Activated naive CD4-positive, alpha-beta T cell (primary cell): ENCODE measurements at places on chromosomes 5 and 9.
A peak's percentile ranks its signal among the peaks of the same experiment; 100 is the strongest.

GRCh38 chr5:119397518-119398380, 41.9 kb downstream of the TNFAIP8 start:
- no peak for DNase-seq

DNA sequence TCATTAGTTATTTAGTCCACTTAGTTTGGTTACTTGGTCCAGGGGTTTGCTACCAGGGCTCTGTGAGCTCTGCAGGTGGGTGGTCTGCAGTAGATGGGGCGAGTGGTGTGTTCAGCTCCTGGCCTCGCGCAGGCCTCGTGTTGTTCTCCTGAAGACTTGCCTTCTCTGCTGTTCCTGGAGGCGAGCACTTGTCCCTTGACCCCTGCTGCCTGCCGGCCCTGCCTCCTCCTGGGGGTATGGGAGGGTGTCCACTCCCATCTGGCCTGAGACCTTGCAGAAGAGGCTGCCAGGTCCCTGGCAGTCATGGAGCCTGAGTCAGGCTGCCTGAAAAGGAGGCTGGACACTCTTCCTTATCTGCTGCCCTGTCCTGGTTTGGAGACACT, 137.0 kb downstream of the CACNA1B start:
- DNase-seq: no peak

DNA sequence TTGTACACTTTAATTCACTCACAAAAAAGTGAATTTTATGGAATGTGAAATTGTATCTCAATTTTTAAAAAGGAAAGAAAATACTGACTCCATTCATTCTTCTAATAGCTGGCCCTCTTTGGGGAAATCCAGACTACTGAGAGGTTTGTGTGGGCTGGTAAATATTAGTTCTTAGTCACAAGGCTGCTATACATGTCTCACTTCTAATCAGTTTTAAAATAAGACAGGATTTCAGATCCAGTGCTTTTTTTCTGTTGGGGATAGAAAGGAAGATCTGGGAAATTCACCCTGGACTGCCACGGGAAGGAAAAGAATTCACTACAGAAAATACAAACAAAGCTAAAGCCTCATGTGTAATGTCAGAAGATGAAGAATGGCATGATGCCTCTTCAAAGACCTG, 32.7 kb upstream of the ADAMTSL1 start:
- no peak for DNase-seq

- no peak for DNase-seq
Measured at GRCh38 chr9:6987381-6987780, 229.6 kb downstream of the KDM4C start.

DNA sequence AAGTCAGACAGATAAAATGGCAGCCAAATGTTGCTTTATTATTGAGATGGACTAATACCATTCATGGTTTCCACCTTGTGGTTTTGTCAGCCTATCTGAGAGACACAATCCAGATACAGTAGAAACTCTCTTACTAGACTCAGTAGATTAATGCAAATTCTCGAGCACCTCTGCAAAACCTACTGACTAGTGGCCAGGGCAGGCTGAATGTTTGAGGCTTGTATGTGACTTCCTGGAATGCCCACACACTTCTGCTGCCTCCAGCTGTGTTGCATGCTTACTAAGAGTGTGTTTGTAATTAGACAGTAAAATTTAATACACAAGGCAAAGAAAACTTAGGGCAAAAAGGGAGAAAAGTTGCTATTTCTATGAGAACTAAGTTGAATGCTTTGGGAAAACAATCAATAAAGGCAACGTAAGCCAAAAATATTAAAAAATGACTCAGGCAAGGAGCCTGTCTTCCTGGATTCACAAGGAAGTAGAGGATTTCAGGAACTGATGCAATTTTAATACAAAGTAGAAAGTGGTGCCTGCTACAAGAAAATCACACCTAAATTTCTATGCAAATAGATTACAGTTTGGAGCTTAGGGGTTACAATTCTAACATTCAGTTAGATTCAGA, 30.2 kb upstream of the CCNG1 start:
- DNase-seq: no peak

DNA sequence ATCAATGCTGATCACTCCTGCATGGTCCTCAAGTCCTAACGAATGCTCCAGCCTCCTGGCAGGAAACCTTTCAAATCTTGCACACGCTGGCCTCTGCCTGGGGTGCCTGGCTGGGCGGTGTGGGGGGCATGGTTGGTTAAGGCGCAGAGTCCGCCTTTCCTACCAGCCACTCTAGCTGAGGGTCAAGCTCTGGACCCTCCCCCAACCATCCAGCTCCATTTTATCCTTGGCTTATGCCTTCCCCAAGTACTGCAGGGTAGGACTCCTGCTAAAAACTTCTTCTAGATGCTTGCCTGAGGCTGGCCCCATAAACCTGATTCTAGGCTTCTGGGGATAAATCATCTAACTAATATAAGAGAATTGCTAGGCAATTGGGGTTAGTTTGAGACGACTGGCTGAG, 808 bp upstream of the MVB12B start:
- no peak for DNase-seq

- DNase-seq: no peak
Measured at GRCh38 chr5:109877670-109878045, 187.9 kb downstream of the MAN2A1 start.

DNA sequence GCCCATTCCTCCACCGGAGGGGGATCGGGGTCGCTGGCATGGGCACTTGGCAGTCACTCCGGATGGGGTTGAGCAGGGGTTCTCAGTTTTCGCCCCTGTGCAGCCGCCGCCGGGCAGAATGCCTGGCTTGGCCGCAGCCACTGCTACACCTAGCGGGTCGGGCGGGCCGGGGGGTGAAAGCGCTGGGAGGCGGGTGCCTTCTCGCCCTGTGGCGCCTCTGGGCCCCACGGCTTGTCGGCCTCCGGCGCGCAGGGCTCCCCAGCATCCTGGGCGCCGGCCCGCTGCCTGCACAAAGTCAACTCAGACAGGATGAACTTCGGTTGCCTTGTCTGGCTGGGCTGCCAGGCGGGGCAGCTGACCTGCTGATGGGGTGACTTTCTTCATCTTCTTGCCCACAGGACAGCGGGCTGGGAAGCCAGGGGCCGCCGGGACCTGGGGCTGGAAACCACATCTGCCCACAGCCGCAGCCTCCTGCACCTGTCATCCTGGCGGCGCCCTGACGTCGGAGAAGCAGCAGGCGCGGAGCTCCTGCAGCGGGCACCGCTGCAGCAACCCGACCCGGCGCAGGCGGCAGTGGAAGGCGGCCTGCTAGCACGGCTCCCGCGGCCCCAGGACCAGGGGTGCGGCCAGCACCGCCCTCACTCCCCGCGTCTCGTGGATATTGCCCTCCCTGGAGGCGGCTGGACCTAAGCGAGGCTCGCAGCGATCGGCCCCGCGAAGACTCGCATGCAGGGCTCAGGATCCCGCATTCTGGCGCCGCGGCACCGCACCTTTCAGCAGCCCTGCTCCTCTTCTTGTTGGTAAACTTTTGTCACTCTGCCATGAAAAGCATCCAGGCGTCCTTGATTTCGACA, 1.3 kb upstream of the ANKRD18A start:
- DNase-seq: peak; percentile 49

DNA sequence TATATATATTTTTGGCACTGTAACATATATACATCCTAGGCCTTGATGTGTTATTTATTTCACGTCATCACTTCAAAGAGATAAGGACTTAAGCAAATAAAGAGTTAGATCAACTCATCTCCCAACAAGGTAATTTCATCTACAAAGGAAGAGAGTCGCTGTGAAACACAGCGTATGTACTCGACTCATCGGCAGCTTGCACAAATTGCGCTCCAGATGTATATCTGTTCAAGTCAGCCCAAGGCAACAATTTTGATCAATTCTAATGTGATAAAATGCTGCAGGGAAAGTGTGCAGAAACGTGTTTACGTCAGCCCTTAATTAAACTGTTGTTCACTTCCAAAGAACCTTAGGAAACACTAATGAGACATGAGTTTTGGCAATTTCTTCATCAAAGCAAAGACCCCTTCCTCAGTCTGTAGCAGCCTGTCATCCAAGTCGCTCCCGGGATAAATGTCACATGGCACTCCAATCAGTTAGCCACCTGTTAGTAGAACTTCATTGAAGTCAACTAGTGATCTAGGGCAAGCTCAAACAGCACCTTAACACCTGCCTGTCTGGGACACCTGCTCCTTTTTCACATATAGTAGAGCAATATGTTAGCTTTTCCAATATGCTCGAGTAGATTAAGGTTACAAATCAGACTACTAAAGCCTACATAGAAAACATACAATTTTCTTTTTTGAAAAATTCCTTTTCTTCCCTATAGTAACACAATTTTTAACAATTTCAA, 182.4 kb downstream of the NFIB start:
- no peak for DNase-seq

DNA sequence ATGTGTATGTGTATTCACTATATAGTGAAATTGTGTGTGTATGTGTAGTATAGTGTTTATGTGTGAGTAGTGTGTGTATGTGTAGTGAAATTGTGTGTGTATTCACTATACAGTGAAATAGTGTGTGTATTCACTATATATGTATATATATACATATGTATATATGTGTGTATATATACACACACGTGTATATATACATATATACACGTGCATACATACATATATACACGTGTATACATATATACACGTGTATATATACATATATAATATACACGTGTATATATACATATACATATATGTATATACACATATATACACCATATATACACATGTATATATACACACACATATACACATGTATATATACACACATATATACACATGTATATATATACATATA, 403.6 kb upstream of the TUSC1 start:
- DNase-seq: no peak

DNA sequence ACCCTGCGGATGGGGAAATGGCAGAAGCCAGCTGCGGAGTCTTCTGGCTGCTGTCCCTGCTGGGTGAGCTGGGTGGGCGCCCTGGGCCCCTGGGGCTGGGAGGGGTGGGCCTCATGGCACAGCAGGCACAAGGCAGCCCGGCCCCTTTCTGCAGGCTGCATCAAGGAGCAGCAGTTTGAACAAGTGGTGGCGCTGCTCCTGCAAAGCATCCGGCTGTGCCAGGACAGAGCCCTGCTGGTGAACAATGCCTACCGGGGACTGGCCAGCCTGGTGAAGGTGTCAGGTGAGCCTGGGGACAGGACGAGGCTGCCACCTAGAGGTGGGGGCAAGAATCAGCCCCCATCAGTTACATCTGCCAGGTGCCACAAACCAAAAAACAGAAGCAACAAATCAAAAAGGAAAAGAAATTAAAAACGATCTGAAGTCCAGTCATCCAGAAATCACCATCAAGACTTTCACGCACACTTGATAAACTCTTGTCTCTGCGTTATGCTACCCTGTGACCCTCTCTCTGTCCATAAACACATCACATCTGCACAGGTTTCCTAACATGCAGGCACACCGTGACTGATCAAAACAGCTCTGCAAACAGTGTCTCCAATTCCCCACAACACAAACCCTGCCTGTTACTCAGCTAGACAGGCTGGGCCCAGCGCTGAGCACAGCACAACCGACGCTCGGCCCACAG, 13.9 kb downstream of the REXO4 start:
- peak; percentile 24 for DNase-seq

DNA sequence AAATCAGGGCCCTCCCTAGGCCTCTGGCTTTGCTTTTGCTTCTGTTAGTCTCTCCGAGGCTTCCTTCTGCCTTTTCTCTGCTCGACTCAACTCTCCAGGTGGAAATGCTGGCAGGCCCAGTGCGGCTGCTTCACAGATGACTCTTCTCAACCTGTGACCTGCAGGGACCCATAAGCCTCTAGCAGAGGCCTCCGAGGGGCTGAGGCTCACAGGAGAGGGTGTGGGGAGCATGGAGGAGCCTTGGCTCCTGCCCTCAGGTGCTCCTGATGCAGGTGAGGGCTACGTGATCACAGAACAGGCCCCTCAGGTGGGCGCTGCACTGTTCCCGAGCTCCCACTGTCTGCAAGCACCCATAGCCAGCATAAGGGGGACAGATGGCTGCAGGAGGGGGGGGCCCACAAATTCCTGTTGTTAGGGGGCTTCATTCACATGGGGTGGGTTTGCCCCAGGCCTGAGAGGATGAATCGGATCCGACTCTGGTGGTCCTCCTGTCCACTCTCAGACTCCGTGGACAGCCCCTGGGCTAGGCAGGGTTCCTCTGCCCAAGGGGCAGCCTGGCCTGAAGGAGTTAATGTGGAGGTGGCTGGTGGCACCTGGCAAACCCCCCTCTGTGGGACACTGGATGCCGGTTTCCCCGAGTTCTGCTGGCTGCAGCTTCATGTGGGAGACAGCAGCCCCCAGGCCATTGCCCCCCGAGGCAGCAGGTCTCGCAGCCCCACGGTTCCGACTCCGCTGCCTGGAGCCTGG, 10.9 kb upstream of the FCN2 start:
- no peak for DNase-seq

- DNase-seq: no peak
Measured at GRCh38 chr9:82565188-82565969, 497.6 kb downstream of the RASEF start.

DNA sequence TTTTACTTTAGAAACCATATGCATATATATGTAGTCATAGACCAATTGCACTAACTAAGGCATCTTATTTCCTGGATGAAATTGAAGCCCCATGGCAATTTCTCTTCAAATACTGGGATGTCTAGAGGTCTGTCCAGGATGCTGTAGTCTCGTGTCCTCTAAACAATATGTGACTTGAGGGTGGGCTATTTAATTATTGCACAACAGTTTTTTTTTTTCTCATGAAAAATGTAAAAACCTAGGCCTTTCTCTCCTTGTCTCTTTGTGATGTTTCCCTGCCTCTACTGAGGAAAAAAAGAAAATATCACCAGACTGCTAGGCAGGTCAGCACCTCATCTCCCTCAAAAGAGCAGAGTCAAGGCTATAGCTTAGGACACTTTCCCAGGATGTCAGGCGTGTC, 34.6 kb downstream of the ZCCHC9 start:
- no peak for DNase-seq

DNA sequence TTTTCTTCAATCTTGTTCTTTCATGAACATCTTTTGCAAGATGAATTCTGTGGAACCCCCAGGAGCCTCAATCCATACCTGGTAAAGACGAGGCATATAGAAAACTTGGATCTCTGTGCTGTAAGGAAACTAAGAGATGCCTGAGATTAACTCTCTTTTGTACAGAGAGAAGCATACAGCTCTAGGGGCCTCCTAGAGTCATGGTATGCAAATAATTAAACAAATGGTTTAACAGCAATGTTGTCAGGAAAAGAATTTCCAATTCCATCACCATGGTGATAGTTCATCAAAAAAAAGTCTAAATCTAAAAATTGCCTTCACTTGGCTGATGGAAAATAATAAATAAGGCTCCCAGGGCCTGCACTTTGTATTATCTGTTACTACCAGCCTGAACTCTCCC, 275.4 kb downstream of the SLIT3 start:
- DNase-seq: no peak

DNA sequence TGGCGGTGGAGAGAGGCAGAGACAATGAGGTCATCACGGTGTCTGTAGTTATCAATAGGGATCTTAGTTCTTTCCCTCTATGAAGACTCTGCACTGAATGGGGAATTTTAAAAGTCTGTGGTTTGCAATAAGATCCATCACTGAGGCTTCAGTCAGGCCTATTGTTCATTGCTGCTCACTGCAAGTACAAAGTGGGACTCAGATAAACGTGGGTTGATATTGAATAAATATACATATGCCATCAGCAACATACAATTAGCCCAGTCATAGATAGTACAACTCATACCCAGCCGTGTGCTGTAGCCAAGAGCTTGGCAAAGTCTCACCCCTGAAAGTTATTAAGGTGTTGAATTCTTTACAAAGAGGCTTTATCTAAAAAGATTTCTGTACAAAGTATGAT, 88.4 kb downstream of the ENC1 start:
- no peak for DNase-seq
